ENCODE measurements at places on chromosomes 1 and 21. TPM values are rescaled to one million over a fixed set of nuclear protein-coding genes. Genes with fewer than 3 reads are reported as not detected.

DNA sequence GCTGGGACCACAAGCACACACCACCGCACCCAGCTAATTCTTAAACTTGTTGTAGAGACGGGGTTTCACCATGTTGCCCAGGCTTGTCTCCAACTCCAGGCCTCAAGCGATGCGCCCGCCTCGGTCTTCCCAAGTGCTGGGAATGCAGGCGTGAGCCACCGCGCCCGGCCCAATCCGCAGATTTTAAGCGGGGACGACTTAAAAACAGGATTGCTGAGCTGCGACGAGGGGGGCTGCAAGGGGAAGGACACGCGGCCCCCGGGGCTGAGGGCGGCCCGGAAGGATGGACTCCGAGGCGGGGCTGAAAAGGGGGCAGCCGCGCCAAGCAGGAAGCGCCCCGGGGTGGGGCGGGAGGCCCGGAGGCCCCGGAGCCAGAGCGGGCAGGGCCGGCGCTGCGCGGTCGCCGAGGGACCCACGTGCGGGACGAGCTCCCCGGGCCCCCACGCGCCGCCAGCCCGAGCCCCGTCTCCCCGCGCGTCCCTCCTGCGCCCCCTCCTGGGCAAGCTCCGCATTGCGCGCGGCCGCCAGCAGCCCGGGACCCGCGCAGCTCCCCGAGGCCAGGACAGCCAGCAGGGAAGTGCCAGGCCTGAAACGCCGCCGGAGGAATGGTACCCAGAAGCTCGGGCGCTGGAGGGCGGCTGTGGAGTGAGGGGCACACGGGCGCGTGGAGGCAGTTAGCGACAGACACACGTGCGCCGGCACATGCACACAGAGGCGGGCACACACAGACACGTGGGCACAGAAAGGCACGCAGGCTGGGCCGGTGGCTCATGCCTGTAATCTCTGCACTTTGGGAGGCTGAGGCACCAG, 5.5 kb upstream of the PRKCZ start:
- H3K4me1 ChIP-seq, result peaks cover 14% of the 10 kb centered on the region
- H3K27me3 ChIP-seq, result peaks cover 21% of the 10 kb centered on the region
- no peaks in the 10 kb centered on the region for H3K36me3 ChIP-seq
- H3K4me3 ChIP-seq, result peak overlapping the region; percentile 69
- peak overlapping the region; percentile 42 for H3K27ac ChIP-seq

Gene KHDC4
- total RNA-seq, result 53.2 TPM

DNA sequence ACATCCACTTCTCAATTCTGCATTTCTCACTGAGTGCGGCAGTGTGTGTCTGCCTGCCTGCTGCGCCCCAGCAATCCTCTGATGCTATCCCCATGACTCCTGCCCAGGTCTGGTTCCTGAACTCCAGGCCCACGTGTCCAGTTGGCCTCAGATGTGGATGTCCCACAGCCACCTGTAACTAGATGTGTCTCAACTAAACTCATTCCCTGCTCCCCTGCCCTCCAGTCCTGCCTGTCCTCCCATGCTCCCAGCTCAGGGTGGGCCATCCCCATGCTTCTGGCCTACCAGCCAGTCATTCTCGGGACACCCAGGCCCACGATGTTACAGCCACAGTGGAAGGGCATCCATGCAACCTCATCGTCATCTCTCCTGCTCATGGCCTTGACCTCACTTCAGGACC, 76.8 kb downstream of the STUM start:
- no peak for DNase-seq
- no peak overlapping the region for H3K4me3 ChIP-seq
- peaks cover 24% of the 10 kb centered on the region for H3K4me1 ChIP-seq
- H3K27me3 ChIP-seq, result no peaks in the 10 kb centered on the region

- no peaks in the 10 kb centered on the region for H3K4me1 ChIP-seq
- peaks cover 2% of the 10 kb centered on the region for H3K36me3 ChIP-seq
- H3K4me3 ChIP-seq, result no peak overlapping the region
- no peaks in the 10 kb centered on the region for H3K27me3 ChIP-seq
- H3K27ac ChIP-seq, result no peak overlapping the region
- no peak for DNase-seq
Measured at GRCh38 chr1:151773702-151774101, 10.4 kb upstream of the MRPL9 start.

Gene INSRR
- total RNA-seq, result 0.12 TPM

GRCh38 chr1:90621986-90622385, 95.1 kb downstream of the BARHL2 start:
- H3K4me1 ChIP-seq, result no peaks in the 10 kb centered on the region
- peaks cover 11% of the 10 kb centered on the region for H3K27me3 ChIP-seq
- H3K27ac ChIP-seq, result no peak overlapping the region
- DNase-seq, result no peak
- no peaks in the 10 kb centered on the region for H3K36me3 ChIP-seq
- H3K4me3 ChIP-seq, result no peak overlapping the region

DNA sequence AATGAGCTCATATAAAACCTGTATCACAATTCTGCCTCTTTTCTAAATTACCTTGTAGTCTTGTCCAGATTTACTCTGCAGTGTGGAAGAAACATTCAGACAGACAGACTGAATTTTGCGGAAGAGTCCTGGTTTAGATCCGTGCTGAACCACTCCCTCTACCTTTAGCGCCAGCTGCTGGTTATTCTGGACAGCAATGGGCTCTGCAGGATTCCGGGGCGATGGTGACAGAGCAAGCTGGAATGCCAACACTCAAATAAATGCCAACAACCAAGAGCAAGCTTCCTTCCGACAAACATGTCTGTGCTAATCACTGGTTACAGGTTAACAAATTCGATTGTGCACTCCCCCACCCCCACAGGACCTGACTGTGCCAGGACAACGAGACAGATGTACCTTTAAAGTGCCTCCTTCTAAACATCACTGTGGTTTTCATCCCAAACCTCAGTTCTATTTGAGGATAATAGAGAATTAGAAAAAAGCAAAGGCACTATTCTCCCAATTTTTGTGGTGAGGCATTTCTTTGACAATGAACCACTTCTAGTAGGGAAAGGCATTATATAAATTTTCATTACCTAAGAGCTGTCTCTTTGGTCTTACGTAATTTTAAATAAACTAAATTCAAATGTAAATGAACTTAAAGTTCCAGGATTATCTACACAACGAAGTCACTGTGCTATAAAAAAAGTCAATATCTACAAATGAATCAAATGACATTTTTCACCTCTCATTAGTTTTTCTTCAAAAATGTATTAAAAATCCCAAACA, 90.4 kb downstream of the INTS7 start:
- no peak for DNase-seq
- no peak overlapping the region for H3K4me3 ChIP-seq
- peaks cover 7% of the 10 kb centered on the region for H3K4me1 ChIP-seq
- peaks cover 8% of the 10 kb centered on the region for H3K36me3 ChIP-seq
- H3K27ac ChIP-seq, result no peak overlapping the region
- H3K27me3 ChIP-seq, result no peaks in the 10 kb centered on the region

DNA sequence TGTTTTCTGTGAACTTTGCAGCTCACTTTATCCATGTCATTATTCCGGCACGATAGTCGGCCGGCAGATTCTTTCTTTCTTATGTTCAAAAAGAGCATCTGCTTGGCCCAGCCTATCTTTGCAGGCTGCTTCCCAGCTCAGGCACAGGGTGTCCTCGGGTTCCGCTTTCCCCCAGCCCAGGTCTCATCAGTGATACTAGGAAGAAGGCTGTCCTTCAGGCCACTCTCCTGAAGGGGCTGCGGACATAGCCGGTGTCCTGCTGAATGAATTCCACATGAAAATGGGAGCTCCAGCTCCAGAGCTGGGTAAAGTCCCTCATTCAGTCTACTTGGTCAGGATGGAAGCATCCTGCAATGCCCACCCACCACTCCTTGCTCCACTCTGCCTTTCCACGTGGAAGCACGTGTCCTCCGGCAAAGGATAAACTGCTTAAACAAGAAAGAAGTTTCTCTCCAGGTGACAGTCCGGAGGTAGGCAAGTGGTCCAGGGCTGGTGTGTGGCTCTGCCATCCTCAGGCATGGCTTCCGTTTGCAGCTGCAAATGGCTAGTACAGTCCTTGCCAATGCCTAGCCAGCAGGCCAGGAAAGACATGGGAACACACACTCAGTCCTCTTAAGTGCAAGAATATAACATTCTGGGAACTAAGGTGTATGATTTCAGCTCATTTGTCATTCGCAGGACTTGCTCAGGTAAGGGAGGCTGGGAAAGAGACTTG, 161.0 kb downstream of the TRIM33 start:
- no peak for DNase-seq
- H3K27me3 ChIP-seq, result peaks cover 2% of the 10 kb centered on the region
- H3K36me3 ChIP-seq, result no peaks in the 10 kb centered on the region
- no peak overlapping the region for H3K27ac ChIP-seq
- no peak overlapping the region for H3K4me3 ChIP-seq

DNA sequence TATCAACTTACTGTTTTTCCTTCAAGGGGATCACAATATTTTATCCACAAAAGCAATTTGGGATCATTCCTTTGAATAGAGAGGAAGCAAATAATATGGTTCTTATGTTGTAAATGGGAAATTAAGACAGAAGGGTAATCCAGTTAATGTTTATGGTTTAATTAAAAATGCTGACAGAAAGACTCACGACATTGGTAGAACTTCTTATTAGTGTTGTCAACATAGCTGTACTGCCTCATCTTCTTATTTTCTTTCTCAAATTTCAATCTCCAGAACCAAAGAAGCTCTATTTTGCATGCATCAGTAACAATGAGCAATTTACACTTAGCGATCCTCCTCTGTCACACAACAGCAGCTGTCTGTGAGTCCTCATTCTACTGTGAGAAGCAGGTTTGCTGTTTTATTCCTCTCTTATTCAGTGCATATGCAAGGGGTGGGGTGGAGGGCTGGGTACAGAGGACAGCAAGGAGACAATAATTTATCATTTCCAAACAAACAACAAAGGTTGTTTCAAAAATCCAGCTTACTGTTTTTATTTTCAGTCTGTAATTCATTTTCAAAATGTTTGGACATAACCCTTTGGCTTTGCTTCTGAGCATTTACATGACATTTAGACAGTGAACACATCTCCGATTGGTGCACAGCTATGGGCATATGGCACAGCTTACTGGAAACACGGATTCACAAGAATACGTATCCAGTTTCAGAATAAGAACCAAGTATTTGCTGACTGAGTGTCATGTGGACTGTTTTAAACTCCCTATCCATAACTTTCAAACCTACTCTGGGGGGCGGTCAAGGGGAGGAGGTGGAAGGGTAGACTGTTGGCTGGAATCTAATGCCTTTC, 335.9 kb downstream of the RGS7 start:
- no peak overlapping the region for H3K27ac ChIP-seq
- no peak overlapping the region for H3K4me3 ChIP-seq
- H3K4me1 ChIP-seq, result no peaks in the 10 kb centered on the region

- DNase-seq, result no peak
- H3K27me3 ChIP-seq, result peaks cover 3% of the 10 kb centered on the region
- H3K27ac ChIP-seq, result peak overlapping the region; percentile 10
Measured at GRCh38 chr1:23837908-23838307, 12.7 kb upstream of the HMGCL start.

DNA sequence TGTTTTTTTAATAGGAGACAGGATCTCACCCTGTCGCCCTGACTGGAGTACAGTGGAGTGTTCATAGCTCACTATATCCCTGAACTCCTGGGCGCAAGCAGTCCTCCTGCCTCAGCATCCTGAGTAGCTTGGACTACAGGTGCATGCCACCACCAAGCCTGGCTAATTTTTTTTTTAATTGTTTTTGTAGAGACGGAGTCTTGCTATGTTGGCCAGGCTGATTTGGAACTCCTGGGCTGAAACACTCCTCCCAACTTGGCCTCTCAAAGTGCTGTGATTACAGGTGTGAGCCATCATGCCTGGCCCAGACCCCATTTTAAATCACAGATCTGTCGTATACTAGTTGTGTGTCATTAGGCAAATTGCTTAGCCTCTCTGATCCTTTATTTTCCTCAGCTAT, 161.1 kb downstream of the DYRK1A start:
- H3K36me3 ChIP-seq, result no peaks in the 10 kb centered on the region
- H3K4me3 ChIP-seq, result no peak overlapping the region
- no peak for DNase-seq
- no peak overlapping the region for H3K27ac ChIP-seq
- H3K27me3 ChIP-seq, result peaks cover 10% of the 10 kb centered on the region

DNA sequence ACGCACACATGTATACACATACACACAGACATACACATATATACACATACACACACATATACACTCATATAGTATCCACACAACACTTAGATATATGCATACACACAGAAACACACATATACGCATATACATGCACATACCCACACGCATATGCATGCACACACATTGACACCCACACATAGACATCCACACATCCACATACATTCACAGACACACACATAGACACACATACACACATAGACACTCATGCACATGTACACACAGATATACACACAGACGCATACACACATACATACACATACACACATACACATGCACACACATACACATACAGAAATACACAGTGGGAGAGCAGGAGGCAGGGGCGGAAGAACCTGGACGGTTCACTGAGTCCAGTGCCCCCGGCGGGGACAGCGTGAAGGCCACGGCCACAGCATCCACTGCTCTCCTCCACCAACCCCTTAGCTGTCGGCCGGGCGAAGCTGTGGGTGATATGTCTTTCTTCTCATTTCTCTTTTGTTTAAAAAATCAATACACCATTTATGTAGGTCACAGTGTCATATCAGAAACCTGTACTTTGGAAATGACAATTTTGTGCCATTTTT, 2.8 kb upstream of the C1QB start:
- no peaks in the 10 kb centered on the region for H3K4me1 ChIP-seq
- H3K4me3 ChIP-seq, result no peak overlapping the region

Gene SLC5A3
- total RNA-seq, result 12.4 TPM

Gene TRAF3IP3
- total RNA-seq, result 194 TPM

Gene RGS1
- 8.4 TPM for total RNA-seq
